Fibroblast of upper back skin (primary cell): ENCODE measurements at places on chromosomes 13 and 19.

DNA sequence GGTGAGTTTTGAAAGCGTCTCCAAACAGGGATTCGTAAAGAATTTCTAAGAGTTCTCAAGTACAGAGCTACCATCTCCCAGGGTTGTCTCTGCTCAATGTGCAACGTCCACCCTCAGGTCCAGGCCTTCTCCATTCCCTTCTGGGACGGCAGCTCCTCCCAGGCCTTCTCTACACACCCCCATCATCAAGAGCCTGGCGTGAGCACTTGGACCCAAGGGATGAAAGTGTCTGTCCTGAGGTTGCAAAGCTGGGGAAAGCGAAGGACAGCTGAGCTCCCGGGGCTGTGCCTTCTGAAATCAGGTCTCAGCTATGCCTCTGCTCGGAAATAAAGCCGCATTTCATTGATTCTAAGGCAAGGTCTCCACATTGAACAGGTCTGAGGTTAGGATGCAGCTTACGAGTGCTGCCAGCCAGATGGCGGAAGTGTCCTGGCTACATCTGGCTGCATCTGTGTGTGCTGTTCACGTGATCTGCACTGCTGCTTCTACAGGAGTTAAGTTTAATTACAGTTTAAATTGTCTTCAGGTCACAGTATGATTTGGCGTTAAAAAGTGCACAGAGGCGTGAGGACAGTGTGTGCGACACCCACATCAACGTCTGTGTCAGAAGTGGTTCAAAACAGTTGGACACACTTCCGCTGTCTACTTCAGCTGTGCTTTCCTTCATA is 27.0 kb upstream of the MIER2 start:
- DNase-seq, result no peak

- peak; percentile 94 for DNase-seq
Observed at GRCh38 chr19:51986309-51987291, at the start of gene ZNF350. TSS of gene ZNF350 (minus strand) at chr19:51986840. CDS start at chr19:51974360, 12,480 bp downstream.

GRCh38 chr13:20351281-20352022 is 119.3 kb upstream of the GJB6 start:
- peak; percentile 97 for DNase-seq

DNA sequence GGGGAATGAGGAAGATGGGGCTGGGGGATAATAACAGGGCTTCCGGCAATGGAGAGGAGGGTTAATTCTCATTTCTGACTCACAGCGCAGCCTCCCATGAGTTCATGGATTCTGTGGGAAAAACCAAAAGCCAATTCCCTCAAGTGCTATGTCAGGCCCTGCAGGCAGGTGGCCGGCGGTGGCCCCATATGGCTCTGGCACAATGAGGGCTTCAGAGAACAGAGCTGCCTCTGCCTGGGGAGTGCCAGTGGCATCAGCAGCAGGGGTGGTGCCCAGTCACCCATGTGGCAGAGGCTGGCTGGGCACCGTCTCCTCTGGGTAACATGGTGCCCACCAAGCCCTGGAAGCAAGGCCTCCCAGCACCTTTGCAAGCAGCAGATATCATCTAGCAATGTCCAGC is 69.1 kb downstream of the ALOX5AP start:
- no peak for DNase-seq

GRCh38 chr19:50003810-50004419 is 21.3 kb downstream of the VRK3 start:
- DNase-seq, result peak; percentile 97

GRCh38 chr19:2527171-2527570 is 51.2 kb downstream of the GADD45B start:
- DNase-seq, result no peak
